ENCODE measurements at places on chromosomes 16 and 17.

DNA sequence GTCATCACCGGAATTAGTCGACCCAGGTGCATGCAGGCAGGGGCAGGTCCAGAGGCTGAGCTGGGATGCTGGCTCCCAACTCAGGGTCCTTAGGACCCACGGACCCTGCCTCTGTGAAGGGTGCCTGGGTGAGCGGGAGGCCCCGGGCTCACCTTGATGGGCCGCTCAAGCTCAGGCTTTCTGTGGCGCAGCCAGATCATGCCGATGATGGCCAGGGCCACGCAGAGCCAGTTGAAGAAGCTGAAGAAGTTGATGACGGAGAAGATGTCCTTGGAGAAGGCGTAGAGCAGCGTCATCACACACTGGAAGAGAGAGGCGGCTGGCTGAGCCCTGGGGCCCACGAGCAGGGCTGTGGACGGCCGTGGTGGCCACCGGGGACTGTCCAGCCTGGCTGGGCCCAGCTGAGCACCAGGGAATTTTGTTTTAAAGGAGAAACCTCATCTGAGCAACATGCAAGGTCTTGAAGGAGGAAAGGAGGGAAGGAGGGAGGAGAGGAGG is 32.9 kb downstream of the SLC7A5 start:
- no peak for DNase-seq

DNA sequence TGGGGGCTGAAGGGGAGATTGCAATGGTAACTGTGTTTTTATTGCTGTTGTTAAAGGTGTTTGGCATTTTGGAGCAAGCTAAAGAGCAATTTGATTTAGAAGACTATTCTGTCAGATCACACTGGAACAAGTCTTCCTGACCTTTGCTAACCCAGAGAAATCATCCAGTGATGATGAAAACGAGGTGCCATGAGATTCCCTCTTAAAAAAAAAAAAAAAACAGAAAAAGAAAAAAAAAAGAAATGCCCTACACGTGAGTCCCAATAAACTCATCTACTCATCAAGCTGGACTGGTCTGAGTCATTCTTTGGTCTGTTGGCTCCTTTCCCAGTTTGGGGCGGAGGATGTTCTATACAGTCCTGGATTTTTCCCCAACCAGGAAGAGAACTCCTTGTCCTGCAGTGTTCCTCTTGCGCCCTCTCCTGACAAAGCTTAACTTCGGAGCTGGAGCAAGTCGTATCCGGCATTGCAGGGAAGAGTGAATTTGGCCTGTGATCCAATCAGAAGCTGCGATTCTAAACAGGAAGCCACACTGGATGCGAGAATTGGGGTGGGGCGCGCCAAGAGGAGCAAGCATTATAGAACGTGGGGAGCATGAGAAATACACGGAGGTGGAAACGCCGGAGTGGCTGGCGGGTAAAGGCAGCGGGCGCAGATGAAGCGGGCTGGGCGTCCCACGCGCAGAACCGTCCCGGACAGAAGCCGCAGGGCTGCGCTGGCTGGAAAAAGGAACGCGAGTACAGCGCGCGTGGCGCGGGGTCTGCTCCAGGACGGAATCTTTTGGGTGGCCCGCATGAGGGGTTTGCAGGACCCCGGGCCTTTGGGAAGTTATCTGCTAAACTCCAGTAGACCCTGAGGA is 22.4 kb upstream of the CRYM start:
- no peak for DNase-seq

GRCh38 chr16:48347191-48347865 is 37.9 kb downstream of the SIAH1 start:
- no peak for DNase-seq

GRCh38 chr16:77991701-77992100 is 30.6 kb upstream of the CLEC3A start:
- DNase-seq = no peak

DNA sequence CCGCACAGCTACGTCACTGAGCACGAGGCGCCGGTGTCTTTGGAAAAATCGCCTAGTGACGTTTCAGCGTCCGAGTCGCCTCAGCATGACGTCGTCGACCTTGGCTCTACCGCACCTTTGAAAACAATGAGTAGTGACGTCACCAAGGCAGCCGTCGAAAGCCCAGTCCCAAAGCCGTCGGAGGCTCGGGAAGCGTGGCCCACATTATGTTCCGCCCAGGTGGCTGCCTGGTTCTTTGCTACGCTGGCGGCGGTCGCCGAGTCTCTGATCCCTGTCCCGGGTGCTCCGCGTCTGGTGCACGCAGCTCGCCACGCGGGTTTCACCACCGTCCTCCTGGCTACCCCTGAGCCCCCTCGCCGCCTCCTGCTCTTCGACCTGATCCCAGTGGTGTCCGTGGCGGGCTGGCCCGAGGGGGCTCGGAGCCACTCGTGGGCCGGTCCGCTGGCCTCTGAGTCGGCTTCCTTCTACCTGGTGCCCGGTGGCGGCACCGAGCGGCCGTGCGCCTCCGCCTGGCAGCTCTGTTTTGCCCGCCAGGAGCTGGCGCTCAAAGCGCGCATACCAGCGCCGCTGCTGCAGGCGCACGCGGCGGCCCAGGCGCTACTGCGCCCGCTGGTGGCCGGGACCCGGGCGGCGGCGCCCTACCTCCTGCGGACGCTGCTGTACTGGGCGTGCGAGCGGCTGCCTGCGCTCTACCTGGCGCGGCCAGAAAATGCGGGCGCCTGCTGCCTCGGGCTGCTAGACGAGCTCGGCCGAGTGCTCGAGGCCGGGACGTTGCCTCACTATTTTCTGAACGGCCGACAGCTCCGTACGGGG is 1.5 kb downstream of the TMEM102 start:
- DNase-seq = peak; percentile 64

DNA sequence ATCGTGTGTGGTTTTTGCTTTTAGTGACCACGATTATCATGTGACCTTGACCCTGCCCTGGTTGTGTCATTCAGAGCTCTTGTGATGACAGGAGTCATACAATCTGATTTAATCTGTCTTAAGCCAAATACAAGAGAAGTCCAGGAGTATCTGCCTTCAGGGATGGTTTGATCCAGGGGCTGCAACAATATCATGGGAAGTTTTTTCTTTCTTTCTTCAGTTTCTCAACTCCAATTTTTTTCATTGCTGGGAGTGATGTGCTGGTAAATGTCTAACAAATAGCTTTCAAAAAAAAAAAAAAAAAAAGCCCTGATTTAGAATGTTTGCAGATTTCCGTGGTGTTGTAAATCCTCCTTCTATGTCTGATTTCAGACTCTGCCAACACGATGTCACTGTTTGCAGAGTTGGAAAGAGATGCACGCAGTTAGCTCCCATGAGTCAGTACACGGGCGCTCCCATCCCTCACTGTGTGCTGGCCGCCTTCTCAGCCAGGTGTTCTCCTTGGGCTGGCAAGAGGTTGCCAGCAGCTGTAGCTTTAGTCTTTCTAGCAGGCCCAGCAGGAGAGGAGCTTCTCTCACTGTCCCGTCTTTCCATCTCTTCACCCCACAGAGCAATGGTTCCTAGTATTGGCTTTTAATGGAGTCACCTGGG is 229.7 kb downstream of the SNX29 start:
- no peak for DNase-seq

GRCh38 chr17:5971969-5972368 is 98.2 kb upstream of the WSCD1 start:
- no peak for DNase-seq

- no peak for DNase-seq
Observed at GRCh38 chr17:45896803-45897693, 2.7 kb downstream of the MAPT start.

DNA sequence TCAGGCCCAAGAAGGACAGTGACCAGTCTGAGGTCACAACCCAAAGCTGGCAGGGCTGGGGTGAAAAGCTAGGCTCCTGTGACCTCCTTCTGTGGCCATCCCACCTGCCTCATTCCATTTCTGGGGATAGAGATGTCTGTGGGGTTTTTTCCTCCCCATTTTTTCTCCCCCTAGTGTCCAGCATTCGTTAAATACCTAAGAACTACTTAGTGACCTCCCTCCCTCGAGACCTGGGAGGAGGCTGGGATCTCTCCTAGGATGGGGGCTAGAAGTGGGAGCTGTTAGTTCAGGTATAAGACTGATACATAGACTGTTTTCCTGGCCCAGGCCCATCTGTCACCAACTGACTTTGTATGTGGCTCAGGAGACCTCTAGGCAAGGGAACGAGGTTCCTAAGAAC is 20.5 kb upstream of the STAC2 start:
- DNase-seq = no peak

DNA sequence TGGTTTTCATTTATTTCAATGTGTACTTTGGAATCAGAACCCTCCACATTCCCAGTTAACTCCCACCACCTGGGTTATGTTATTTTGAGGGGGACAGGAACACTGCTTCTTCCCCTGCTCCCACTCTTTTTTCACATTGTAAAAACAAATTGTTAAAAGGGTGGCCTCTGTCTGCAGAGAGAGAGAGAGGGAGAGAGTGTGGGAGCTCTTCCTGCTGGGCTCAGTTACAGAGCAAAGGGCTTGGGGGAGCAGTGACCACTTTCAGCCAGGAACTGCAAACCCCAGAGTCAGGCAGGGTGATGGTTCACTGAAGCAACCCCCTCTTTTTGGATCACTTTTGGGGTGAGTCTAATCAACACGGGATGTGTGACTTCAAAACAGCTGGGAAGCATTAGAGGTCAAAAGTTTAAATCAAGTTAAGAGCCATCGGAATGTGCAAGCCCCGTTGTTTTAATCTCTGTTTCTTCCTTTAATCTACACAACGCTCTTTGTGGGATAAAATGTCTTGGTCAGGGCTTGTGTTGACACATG is 577.0 kb upstream of the CDH11 start:
- DNase-seq = no peak

- no peak for DNase-seq
Observed at GRCh38 chr16:89332243-89332901, 114.9 kb downstream of the ZNF778 start.

GRCh38 chr17:82883419-82884031 is 43.7 kb upstream of the ZNF750 start:
- no peak for DNase-seq

GRCh38 chr16:19392352-19392751 is 25.3 kb upstream of the TMC5 start:
- no peak for DNase-seq

DNA sequence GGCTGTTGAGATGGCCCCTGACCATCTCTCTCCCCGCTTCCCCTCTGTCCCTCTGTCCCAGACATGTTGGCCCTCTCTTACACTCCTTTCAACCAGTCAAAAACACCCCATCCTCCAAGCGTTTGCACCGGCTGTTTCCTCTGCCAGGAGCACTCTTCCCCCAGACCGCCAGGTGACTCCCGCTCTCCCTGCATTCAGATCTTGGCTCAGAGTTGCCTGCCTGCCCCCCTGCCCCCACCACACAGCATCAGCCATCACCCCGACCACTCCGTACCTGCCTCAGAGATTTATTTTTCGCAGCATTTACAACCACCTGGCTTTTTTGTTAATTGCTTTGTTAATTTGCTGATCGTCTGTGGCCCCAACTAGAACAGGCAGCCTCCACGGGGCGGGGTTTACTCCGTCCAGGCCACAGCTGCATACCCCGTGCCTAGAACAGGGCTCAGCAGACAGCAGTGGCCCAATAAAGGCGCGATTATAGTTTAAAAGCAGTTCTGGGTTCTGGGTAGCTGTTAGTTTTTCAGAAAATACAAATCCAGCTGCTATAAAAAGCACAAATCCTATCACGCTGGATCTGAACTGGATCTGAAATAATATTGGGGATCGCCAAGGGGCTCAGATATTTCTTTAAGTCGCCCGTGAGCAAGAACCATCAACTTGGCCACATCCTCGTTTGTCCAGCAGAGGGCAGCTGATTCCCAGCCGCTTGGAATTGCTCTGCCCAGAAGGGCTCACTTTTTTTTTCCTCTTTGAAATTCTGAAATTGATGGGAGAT is 173.6 kb downstream of the IRF8 start:
- no peak for DNase-seq

DNA sequence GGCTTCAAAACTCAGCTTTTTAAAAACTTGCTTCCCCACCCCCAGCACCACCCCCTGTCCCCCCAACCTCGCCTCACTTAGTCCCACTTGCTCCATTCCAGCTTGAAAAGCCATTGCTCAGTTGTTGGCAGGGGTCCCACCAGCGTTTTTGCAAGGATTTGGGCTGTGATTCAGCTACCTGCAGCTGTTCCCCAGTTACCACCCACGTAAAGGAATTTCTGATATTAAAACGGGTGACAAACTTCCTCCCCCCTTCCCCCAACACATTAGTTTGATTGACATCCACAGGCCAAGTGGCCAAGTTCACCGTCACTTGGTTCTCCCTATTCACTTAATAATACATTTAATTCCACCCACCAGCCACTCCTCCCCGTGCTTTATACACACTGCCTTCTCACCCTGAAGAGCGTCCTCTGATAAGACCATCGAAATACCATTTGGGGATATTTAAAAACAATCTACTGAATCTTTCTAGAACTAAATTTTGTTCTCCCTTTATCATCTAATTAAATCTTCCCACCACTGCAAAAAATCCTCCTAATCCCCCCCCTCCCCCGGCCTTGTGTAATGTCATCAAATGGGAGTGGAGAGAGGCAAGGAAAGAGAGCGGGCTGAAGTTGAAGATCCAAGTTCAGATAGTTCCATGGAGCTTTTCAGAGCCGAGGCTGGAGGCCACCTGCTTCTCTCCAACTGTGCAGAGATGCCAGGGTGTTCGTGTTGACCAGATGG is 55.1 kb downstream of the SOX9 start:
- DNase-seq = no peak

- no peak for DNase-seq
Observed at GRCh38 chr16:58306327-58306726, 11.5 kb upstream of the PRSS54 start.

GRCh38 chr16:24685539-24686432 is 43.7 kb upstream of the TNRC6A start:
- no peak for DNase-seq

DNA sequence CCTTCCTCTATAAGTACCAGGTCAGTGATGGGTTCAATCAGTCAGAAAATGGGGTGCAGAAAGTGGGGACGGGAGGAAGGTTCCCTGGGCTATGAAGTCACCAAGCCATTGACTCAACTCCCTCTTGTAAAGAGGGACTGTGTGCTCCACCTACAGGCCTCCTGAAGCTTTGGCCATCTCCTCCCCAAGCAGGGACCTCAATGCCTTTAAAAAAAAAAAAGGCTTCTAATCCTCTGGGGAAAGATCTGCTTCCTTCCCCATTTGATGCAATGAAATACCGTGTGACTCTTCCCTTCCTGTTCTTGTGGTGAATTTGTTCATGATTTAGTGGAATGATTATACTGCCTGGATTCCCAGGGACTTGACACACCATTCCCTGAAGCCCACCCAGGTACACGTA is 30.8 kb downstream of the VWA3A start:
- no peak for DNase-seq

DNA sequence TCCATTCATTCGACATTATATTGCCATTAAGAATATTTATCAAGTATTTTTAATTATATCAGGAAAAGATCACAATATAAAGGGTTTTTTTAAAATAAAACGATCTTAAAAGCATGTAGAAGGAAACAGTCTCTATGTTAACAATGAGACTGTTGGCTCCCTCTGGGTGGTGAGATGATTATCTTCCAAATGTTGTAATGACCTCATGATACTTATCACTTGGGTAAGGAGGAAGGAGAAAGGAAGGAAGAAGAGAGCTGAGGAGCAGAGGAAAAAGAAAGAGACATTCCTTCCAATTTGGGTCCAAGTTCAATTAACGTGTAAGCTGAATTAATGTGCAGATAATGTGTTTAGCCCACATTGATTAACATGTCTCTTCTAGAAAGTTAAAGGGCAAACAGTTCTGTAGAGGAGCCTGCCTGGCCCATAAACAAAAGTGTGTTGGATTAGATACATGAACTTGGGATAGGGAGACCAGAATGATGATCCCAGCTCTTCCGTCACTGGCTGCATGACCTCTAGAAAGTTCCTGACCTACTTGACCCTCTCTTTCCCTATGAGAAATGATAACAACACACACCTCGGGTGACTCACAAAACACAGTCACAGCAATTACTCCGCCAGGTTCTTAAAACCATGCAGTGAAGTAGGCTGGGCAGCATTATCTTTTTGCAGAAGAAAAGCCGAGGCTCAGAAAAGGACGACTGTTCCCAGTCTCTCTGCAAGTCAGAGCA is 32.0 kb downstream of the PIMREG start:
- no peak for DNase-seq

All from stimulated activated CD8-positive, alpha-beta memory T cell treated with anti-CD3 and anti-CD28 coated beads, Interleukin-4, amount 100 ng/mL, for 1 hour (primary cell).